Naive thymus-derived CD4-positive, alpha-beta T cell (primary cell): ENCODE measurements at places on chromosomes 1 and 21. TPM values are rescaled to one million over a fixed set of nuclear protein-coding genes. Genes with fewer than 3 reads are reported as not detected.

- DNase-seq = no peak
Observed at GRCh38 chr1:24920533-24920925, 9.5 kb downstream of the RUNX3 start.

GRCh38 chr1:223547316-223548114 is 118.0 kb downstream of the CAPN8 start:
- no peak for DNase-seq

The CNR2 gene
- not detected for polyA plus RNA-seq

- DNase-seq = no peak
Observed at GRCh38 chr1:84504580-84505492, 1.4 kb upstream of the SPATA1 start.

The CNKSR1 gene
- polyA plus RNA-seq = 0.63 TPM

The GPR37L1 gene
- polyA plus RNA-seq = 0.09 TPM

The INSRR gene
- not detected for polyA plus RNA-seq

The ICOSLG gene
- 3.6 TPM for polyA plus RNA-seq

GRCh38 chr1:86773341-86774288 is 69.2 kb downstream of the SH3GLB1 start:
- no peak for DNase-seq

DNA sequence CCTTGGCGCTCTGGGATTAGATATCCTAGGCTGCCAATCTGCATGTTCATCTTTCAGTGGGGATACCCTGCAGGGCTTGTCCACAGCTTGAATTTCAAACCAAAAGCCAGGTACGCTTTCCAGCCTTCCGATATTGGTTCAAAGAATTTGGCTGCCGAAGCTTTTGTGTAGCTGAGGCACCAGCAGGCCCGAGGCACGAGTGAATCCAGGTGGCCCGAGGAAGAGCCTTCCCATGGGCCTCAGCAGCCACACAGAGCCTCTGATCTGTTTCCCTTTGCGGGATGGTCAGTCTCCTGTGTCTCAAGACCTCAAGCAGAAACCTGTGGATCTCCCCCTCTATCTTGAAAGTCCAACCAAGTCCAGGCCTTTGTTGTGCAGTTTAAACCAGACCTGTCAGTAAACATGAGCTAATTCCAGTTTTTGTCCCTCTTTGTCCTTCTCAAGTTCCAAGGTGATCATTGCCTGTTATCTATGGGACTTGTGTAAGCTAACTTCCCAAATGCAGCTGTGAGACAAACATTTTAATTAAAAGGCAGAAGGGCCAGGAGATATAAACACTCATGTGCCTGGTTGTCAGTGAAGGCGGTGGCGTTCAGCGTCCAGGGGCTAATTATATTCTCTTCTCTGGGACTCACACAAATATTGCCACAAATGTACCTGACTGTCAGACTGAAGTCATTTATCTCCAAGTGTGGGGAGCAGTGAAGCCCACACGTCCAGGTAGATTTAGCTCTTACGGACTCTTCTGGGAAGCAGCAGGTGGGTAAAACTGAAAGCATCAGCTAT is 30.6 kb downstream of the VANGL1 start:
- no peak for DNase-seq

The FLG2 gene
- polyA plus RNA-seq = not detected

DNA sequence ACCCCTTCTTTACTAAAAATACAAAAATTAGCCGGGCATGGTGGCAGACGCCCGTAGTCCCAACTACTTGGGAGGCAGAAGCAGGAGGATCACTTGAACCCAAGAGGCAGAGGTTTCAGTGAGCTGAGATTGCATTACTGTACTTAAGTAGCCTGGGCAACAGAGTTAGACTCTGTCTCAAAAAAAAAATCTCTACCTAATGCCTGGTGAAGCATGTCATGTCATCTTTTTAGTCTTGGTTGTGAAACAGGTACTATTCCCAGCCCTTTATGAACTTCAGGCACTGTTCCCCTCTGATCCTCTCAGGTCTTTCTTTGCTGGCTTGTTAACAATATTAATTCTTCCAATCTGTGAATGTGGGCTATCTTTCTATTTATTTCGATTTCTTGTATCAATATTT is 22.1 kb downstream of the PRRC2C start:
- no peak for DNase-seq

GRCh38 chr1:99852648-99853047 is 2.5 kb downstream of the AGL start:
- no peak for DNase-seq

The PRCC gene
- 40.9 TPM for polyA plus RNA-seq

GRCh38 chr21:24628046-24628445 is 979.2 kb downstream of the MRPL39 start:
- no peak for DNase-seq

- DNase-seq = no peak
Observed at GRCh38 chr1:151705753-151706463, 10.7 kb downstream of the CELF3 start.

The RIPK4 gene
- 0.24 TPM for polyA plus RNA-seq

The TSSK3 gene
- polyA plus RNA-seq = 3.2 TPM

- no peak for DNase-seq
Observed at GRCh38 chr1:84277343-84278059, 24.0 kb upstream of the SAMD13 start.

DNA sequence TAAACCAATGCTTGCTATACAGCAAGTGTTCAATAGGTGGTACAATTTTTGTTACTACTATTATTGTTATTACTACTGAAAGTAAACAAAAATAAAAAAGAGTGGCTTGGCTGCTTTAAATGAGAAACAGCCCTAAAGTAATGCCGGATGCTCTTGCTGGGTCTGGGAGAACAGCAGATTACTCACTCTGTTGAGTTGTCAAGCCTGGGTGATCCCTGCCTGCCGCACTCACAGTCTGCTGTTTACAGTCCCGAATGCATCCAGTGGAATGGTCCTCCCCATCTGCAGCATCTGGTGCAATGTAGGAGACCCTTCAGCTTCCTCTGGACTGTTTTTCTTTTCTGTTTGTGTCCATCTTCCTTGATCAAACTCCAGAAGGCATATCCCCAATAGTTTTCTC is 102.7 kb upstream of the IVNS1ABP start:
- no peak for DNase-seq

The NPHS2 gene
- not detected for polyA plus RNA-seq

The VSIG8 gene
- polyA plus RNA-seq = not detected

- no peak for DNase-seq
Observed at GRCh38 chr1:234975122-234975940, 153.3 kb downstream of the TOMM20 start.

The RNU1-2 gene
- not detected for polyA plus RNA-seq

The NEXN gene
- 0.33 TPM for polyA plus RNA-seq

The B3GALT5 gene
- polyA plus RNA-seq = not detected

The PGLYRP3 gene
- polyA plus RNA-seq = not detected
